AG09319 (cell line): ENCODE measurements at places on chromosomes 2 and 18.

DNA sequence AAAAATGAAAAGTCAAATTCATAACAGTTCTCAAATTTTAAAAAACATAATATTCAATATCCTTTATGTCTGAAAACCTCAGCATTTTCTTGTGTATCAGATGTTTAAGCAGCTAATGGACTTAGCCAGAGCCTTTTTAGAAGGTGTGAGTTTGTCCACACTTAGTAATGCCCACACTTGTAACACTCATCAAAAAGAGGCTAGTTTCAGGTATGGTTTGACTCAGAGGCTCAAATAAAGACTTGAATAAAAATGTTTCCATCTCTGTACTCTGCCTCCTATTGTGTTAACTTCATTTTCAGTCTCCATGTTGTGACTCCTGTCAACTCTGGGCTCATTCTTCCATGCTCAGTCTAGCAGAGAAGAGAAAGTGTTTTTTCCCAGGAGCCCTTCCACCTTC lies 311.6 kb downstream of the IRS1 start:
- no peak for DNase-seq

- DNase-seq: no peak
Observed at GRCh38 chr2:233473878-233474277, 92.7 kb downstream of the USP40 start.

DNA sequence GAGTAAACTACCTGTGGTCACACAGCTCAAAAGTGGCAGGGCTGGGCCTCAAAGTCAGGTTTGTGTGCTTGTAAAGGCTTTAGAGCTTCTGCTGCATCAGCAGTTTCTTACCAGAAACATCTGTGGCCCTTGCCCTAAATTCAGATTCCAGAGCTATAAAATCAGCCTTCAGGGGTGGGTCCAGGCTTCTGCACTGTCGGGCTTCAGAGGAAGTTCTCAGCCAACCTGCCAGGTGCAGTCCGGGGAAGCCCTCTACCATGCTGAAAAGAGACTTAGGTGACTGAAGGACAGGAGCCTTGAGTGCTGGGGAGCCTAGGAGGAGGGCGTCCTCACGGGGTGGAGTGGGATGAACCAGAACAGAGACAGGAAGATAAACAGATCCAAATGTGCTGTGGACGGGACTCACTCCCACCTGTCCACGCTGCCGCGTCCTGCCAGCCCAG lies 69.9 kb upstream of the HS6ST1 start:
- no peak for DNase-seq

DNA sequence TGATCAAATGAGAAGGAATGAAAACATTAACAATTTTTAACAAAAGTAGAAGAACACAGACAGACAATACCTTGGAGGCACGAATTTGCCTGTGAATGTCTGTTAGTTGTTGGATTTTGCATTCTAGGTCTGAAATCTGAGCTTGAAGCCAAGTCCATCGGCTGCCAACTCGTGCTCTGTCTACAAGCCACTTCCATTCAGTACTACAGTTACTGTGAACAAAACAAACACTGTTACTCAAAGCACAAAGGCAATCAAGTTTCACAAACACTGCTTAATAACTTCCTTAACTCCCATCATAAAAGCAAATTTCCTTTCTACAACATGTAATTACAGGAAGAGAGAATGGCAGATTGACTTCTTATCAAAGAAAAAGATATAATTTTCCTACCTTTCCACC lies 42.2 kb downstream of the KANSL1L start:
- DNase-seq: no peak

- DNase-seq: no peak
Observed at GRCh38 chr18:63107171-63107845, 212.3 kb downstream of the BCL2 start.

DNA sequence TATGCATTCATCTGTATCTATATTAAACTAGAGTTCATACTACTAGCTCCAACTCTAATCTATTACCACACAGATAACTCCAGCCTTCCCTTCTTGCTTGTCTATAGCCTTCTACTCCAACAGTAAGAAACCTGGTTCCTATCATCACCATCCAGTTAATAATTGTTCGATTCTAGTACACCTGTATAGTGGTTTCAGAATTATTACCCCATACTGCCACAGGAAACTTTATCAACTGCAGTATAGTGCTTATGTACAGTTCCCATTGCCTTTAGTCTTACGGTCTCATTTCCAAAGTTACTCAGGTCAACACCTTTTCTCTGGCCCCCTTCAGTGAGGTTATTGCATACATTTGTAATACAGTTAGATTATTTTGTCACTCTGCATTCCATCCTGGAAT lies 14.5 kb downstream of the METTL8 start:
- no peak for DNase-seq

DNA sequence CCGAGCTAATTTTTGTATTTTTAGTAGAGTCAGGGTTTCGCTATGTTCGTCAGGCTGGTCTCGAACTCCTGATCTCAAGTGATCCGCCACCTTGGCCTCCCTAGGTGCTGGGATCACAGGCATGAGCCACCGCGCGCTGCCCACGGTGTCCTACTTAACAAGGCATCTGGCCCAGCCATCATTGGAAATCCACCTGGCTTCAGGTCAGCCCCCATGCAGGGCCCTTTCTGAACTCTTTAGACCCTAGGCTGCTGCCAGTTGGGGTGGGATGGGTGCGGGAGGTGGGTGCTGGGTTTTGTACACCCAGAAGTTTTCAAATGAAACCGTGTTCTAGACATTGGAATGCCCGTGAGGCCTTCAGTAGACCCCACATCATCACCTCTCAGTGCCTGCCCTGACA lies 26.6 kb upstream of the NT5DC4 start:
- DNase-seq: no peak

GRCh38 chr2:162149466-162149865 lies 2.6 kb downstream of the GCG start:
- no peak for DNase-seq

GRCh38 chr2:58407487-58407886 lies 166.4 kb upstream of the FANCL start:
- DNase-seq: no peak

DNA sequence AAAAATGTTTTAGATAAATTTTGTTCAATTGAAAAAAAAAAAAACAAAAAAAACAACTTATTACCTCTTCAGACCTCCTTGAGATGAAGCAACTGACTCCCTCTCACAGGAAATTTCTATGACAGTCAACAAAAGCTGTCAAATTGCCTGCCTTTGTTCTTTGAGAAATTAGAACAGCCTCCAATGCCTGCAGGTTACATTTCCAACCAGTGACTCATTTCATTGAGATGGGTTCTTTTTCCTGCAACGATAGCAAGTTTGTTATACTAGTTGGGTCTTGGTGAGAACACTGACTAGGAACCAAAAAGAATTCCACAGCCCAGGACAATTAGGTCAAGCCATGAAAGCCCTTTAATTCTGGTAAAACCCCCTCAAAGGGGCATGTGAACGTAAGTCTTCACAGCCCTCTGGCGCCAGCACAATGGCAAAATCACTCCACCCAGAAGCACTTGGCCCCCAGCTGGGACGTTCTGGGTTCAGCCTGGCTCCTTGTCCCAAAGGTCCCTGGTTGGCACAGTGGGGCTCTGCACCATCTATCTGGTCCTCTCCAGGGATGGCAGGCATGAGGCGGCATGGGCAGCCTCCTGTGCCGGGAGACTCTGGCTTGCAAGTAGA lies 87.0 kb downstream of the SPP2 start:
- no peak for DNase-seq

DNA sequence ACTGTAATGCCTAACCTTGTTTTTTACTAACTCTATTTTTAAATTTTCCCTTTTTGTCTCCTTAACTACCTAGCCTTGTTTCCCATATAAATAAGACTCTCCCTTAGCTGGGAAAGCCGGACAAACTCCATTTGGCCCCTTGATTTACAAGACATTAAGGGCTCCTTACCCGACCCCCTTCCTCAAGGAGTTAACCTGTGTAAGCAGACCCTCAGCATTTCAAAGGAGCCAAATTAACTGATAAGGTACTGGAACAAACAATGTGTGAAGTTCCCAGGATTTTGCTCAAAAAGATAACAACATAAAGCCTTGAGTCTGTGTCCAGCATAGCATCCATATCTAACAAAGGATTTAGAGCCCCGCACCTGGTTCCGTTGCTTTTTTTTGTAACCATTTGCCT lies 59.6 kb upstream of the C2orf15 start:
- no peak for DNase-seq

DNA sequence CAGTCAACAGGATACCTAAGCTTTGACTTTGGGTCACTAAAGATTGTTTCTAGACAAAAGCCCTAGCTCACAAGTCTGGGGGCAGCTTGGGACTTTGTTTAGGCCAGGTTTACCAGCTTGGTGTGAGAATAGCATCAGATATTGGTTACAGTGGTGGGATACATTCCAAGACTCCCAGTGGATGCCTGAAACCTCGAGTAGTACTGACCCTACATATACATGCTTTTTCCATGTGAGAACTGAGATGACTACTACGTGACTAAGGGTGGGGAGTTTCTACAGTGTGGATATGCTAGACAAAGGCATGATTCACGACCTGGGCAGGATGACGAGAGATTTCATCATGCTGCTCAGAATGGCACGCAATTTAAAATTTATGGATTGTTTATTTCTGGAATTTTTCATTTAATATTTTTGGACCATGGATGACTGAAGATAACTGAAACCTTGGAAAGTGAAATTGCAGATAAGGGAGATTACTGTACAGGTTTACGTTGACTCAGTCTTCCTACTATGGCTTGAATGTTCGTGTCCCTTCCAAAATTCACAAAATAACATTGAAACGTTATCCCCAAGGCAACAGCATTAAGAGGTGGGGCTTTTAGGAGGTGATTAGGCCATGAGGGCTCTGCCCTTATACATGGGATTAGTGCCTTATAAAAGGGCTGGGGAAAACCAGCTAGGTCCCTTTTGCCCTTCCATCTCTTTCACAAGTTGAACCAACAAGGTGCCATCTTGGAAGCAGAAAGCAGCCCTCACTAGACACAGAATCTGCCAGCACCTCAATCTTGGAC lies 50.2 kb upstream of the CTAGE1 start:
- peak; percentile 91 for DNase-seq

DNA sequence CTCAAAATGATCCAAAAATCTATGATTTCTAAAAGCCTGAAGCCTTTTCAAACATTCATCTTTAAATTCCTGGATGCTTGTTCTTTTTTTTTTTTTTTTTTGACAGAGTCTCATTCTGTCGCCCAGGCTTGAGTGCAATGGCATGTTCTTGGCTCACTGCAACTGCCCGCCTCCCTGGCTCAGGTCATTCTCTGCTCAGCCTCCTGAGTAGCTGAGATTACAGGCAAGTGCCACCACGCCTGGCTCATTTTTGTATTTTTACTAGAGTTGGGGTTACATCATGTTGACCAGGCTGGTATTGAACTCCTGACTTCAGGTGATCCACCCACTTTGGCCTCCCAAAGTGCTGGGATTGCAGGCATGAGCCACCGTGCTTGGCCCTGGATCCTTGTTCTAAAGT lies 649.5 kb downstream of the XIRP2 start:
- DNase-seq: no peak

GRCh38 chr2:95024960-95025405 lies 525 bp upstream of the MAL start:
- no peak for DNase-seq

DNA sequence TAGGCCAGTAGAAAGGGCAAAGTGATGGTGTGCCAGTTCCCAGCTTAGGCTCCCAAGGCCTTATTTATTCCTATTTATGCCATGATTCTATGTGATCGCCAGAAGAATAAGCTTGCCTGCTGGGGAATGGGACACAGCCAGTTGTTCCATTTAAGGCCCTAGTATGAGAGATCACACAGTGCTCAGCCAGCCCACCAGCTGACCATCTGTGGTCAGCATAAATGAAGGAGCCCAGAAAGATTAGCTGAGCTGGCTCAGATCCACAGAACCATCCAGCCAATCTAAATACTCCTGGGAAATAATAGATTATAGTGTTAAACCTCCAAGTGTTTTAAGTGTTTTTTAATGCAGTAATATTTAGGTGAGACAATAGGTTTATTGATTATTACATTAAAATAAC lies 12.6 kb upstream of the L3MBTL4 start:
- no peak for DNase-seq

DNA sequence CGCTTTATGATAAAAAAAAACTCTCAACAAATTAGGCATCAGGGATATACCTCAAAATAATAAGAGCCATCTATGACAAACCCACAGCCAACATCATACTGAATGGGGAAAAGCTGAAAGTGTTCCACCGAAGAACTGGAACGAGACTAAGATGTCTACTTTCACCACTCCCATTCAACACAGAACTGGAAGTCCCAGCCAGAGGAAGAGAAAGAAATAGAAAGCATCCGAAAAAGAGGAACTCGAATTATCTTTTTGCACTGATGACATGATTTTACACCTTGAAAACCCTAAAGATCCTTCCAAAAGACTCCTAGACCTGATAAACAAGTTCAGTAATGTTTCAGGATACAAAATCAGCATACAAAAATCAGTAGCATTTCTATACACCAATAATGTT lies 121.6 kb downstream of the ZRANB3 start:
- DNase-seq: no peak

DNA sequence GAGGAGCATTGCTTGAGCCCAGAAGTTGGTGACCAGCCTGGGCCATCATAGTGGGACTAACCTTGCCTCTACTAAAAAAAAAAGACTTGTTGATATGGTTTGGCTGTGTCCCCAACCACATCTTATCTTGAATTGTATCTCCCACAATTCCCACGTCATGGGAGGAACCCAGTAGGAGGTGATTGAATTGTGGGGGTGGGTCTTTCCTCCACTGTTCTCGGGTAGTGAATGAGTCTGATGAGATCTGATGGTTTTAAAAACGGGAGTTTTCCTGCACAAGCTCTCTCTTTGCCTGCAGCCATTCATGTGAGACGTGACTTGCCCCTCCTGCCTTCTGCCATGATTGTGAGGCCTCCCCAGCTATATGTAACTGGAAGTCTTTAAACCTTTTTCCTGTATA lies 47.0 kb downstream of the PROC start:
- no peak for DNase-seq

- peak; percentile 97 for DNase-seq
Observed at GRCh38 chr2:101252408-101253012, at the start of gene CNOT11. Gene CNOT11 (plus strand): TSS chr2:101252886. CDS start chr2:101252965, 79 bp downstream.

GRCh38 chr2:131047920-131048560 lies 45.2 kb downstream of the FAM168B start:
- no peak for DNase-seq
